ENCODE measurements at places on chromosomes 16 and 17.

DNA sequence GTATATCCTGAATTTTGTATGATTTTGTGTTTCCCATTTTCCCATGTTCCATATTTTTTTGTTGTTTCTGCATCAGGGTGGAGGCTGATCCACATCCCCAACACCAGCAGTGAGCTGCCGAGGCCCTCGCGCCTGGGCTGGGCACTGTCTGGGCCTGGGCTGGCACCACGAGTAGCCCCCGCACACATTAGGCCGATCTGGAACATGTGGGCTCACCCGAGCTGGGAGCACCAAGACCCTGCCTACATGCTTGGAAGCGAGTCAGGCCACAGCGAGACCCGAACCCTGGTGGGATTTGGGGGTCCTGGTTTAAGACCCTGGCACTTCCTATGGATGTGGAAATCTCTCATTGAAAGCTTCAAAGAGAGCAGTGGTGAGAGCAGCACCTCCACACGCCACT, 8.5 kb downstream of the KCTD5 start:
- no peak for DNase-seq

- no peak for DNase-seq
These were observed 17.7 kb downstream of the NAA60 start for GRCh38 chr16:3461151-3461550.

DNA sequence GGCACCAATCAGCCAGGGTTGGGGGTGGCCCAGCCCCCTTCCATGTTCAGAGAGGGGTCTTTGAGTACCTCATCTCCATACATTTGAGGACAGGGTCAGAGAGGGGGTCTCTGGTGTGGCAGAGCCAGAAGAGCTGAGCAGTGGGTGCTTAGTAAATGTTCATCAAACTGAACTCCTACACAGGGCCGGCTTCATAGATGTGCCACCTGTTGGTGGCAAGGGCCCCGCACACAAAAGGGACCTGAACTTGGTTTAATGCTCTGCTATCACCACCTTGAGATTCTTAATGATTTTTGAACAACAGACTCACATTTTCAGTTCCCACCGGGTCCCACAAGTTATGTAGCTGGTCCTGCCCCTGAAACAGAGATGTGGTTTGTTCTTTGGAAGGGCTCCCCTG, 9.0 kb upstream of the C1QL1 start:
- DNase-seq, result no peak

- DNase-seq, result no peak
These were observed 15.5 kb upstream of the CUEDC1 start for GRCh38 chr17:57970710-57971109.

GRCh38 chr17:1001640-1002411, 4.9 kb downstream of the TIMM22 start:
- DNase-seq, result no peak

- DNase-seq, result peak; percentile 51
These were observed 1425.1 kb upstream of the CDH8 start for GRCh38 chr16:63461248-63461841.

DNA sequence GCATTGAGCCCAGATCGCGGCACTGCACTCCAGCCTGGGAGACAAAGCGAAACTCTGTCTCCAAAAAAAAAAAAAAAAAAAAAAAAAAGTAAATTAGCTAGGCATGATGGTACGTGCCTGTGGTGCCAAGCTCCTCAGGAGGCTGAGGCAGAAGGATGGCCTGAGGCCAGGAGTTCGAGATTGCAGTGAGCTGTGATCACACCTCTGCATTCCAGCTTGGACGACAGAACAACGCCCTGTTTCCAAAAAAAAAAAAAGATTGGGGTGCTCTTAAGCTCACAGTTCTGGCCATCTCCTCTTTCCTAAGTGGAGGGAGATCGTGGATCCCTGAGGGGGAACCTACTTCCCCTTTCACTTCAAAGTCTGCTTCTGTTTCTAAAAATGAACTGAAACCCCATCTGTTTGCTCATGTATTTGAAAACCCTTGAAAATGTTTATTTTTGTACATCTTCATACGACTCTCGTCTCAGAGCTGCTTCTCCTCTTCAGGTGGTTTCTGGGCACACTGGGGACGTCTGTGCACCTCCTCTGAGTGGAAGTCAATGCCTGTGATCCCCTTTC, 138.8 kb downstream of the PRKCA start:
- DNase-seq, result no peak

DNA sequence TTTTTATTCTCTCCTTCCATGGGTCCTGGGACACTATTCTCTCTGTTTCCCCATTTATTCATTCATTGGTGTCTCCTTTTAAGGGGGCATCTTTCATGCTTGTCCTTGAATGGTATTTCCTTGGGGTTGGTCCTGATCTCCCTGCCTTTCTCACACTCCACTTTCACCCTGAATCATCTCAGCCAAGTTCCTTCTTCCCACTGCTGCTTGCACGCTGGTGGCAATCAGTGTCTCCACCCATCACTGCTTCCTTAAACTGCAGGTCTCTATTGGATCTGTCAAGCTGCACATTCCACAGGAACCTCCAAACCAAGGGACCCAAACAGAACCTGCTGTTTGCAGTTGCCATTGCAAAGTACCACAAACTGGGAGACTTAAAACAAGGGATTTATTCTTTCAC, 89.3 kb upstream of the SDK2 start:
- no peak for DNase-seq

GRCh38 chr17:80899402-80900268, 92.0 kb upstream of the CHMP6 start:
- no peak for DNase-seq

GRCh38 chr16:54286090-54286365, 559 bp downstream of the IRX3 start:
- DNase-seq, result peak; percentile 23

GRCh38 chr17:69535016-69535570, 120.6 kb downstream of the MAP2K6 start:
- peak; percentile 32 for DNase-seq

- no peak for DNase-seq
These were observed 40.3 kb upstream of the CRHR1 start for GRCh38 chr17:45743626-45744326.

DNA sequence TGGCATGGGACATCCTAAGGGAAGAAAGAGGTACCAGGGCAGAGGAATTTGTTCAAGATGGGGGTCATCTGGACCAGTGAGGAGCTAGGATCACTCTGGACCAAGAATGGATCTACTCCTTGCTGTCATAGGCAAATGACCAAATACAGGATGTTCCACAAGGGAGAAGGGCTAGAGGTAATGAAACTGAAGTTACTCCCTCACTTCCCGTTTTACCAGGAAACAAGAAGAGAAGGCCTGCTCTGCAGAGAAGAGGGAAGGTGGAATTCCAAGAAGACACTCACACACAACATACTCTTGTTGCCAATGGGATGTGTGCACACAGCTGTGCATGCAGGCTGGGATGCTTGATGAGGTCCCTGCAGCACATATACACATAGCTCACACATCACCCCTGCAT, 38.6 kb downstream of the NEUROD2 start:
- no peak for DNase-seq

GRCh38 chr16:19844945-19845641, 39.6 kb downstream of the GPRC5B start:
- DNase-seq, result no peak

Measured in NCI-H748 treated with DMSO at 0.1 percent for 48 hours (cell line).